ENCODE measurements at places on chromosomes 3 and 15.

- no peak for DNase-seq
Measured at GRCh38 chr15:71651750-71652186, 158.6 kb upstream of the NR2E3 start.

DNA sequence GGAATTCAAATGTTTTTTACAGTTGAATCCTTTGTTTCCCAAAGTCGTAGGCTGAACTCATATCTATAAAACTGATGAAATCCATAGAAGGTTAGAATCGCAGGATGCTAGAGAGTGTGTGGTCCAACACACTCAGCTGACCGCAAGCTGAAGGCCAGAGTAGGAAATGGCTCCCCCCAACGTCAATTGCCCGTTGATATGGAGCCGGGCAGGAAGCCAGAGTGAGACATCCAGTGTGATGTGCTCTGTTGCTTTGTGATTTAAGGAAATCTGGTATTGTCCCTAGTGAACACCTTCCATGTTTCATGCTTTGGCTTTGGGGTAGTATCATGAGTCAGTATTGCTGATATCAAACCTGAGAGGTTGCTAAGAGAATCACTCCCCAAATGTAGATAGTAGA lies 5.8 kb upstream of the MEX3B start:
- DNase-seq: no peak

DNA sequence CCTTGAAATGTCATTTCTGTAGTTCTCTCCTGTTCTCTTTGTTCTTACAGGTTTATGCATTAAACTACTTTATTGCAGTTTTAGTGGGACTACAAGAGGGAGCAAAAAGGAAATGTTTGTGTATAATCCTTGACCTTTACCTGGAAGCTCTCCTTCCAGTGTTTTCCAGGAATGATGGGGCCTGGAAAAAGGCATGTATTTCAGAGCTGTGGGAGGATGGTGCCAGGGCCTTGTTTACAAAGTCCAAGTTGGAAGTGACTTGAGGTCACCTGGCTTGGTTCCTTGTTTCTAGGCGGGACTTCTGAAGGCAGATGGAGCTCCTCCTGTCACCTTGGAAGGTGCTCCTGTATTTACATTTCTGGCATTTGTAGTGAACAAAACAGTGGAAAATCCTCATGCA lies 15.1 kb downstream of the ACVR2B start:
- DNase-seq: no peak

DNA sequence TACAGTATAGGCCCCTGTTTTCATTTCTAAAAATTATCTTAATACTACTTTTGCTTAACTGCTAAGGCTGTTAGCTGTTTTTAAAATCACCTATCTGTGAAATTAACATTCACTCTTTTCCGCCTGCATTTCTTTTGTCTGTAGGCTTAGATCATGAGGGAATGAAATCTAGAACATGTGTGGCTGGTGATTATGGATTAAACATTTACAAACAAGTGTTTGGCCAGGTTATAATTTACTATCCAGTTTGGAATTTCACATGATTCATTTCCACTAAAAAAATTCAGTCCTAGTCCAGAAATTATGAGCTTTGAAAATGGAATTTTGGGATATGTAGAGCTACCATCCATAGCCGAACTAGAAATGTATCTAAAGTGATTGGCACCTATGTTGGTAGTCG lies 39.1 kb downstream of the GOLM2 start:
- no peak for DNase-seq

DNA sequence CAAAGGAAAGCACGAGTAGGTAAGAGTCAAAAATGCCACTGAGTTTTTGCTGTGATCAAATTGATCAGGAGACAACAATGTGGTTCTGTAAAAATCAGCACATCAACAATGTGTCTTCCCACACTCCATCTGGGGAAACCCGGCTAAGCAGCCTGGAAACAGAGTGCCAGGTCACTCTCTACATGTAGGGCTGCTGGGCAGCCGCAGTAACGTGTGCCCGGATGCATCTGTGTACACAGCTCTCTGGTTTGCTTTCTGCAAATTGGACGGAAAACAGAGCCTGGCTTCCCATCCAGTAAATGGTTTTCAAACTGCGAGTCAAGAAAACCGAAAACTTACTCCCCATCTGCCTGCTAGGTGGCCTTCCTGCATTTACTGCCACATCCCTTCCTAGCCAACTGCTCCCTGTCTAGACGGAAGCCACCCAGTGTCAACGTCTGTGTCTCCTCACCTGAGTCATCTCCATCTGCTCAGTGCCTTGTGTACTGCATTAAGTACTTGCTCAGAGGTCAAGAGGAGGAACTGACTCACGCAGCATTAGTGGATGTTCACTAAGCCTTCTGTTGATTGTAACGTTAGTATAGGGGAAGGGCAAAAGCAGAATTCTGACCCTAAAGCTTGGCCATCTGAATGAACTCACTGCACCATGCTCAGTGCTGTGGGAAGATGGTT lies 124.1 kb downstream of the TJP1 start:
- no peak for DNase-seq

DNA sequence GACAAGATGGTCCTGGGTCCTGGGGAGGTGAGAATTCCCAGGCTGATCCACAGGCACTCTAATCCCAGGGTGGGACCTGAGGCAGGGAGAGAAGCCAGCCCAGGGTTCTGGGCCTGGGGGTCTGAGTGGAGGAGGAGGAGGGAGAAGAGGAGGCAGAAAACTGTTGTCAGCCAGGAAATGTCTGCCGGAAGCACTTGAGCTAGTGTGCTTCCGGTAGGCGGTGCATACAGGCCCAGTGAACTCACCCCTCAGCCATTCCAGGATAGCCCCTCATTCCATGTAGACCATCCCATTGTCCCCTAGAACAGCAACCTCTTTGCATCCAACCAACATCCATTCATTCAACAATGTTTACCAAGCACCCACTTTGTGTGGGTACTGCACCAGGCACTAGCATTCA lies 47.9 kb upstream of the LCTL start:
- DNase-seq: no peak

GRCh38 chr3:54900838-54901591 lies 26.8 kb downstream of the LRTM1 start:
- no peak for DNase-seq

DNA sequence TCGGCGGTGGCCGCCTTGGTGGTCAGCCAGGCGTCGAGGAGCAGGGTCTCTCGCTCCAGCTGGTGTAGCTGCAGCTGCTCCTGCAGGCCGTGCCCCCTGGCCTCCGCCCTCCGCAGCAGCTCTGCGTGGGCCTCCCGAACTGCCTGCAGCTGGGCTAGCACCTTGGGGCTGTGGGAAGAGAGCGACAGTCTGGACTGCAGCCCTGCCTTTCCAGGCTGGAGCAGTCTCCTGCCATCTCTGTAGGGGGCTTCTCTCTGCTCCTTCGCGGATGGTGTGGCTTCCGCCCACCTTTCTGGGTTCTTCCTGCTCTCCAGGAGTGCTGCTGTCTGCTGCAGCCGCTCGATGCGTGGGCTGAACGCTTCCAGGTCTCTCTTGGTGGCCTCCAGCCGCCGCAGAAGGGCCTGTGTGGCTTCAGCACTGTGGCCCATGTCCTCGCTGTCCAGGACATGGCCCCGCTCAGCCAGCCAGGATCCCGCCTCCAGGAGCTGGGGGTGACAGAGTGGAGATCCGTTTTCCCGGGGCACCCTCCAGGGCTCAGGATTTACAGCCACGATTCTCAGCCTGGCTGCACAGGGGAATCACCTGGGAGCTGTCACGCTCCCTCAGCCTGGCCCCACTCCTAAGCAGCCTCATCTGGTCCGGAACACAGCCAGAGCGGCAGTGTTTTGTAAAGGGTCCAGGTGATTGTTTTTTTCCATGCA lies 16.8 kb downstream of the PLA2G4B start:
- no peak for DNase-seq

DNA sequence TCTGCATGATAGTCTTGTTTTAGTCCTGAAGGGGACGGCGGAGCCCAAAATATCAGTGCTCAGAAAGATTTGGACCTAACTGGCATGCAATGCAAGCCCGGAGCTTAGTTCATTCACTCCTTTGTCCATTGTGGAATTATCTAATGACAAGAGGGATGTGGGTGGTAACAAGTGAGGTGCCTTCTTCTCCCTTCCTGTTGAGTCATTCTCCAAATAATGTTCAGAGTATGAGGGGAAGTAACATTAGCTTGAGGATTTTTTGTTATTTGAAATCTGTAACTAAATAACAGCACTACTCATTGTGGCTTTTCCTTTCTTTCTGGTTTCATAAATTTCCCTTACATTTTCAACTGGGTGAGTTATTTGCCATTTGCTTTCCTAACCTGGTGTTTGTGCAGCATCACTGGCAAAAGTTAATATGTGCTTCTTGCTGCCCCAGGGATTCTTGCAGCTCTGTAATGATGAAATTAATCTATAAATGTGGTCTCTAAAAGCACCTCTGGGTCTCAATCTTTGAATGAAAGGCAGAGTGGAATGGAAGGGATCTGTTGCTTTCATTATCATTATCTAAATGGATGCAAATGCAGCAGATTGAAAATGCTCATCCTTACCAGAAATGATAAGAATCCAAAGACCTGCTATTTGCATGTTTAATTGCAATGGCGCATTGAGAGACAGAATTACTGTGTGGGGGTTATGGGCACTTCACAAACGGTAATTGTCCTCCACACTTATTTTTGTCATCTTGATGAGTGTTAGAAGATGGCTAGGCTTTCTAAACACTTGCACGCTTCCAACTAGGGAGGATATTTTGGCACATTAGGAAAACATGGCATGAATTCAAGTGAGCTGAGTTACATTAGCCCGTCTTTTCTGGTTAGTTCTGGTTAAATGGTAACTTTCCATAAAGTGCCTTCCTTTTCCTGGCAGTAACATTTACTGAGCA lies 89.9 kb upstream of the MITF start:
- no peak for DNase-seq

- no peak for DNase-seq
Measured at GRCh38 chr15:58378241-58379085, 53.3 kb upstream of the LIPC start.

- DNase-seq: no peak
Measured at GRCh38 chr15:51186891-51187290, 92.2 kb upstream of the TNFAIP8L3 start.

- DNase-seq: no peak
Measured at GRCh38 chr3:77381431-77381830, 341.5 kb downstream of the ROBO2 start.

DNA sequence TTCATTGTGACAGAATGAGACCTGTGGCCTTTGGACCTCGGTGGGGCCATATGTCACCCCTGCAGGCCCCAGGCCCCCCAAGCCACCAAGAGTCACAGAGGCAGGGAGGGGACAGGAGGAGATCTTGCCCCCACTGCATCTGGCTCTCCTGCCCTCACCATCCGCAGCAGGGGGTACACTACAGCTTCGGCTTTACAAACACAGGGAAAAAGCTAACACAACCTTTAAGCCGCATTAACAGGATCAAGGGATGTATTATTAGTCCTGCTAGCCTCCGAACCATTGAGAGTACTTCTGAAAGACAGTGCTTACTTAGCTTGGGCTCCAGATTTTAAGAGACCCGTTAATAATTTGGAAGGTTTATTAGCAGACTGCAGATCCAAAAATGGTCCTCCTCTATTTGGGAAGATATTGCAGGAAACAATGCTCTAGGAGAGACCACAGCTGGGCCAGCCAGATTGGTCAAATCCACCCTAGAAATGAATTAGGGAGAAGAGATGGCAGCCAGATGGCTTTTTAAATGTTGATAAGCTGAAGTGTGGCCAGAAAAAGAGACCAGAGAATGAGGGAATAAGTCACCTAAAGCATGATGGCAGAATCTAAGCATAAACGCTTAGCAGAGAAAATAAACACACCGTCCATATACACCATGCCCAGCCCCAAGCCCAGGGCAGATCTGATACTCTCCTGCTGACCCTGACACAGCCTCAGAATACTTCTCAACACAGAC lies 31.5 kb downstream of the SRGAP3 start:
- no peak for DNase-seq

DNA sequence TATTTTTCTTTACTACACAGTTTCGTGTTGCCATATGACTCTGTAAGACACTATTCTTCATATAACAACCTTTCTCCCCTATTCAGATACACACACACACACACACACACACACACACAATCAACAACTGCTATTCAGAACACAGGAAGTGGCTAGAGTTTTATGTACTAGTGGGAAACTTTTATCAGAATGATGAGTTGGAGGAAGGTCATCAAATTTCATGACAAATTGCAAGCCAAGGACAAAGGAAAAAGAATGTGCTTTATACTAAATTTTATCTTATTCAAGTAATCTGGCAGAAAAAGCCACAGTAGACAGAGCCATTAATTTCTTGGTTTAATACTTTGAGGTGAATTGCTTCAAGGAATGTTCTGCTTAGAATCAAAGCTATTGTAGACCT lies 899.8 kb downstream of the ROBO2 start:
- DNase-seq: no peak

DNA sequence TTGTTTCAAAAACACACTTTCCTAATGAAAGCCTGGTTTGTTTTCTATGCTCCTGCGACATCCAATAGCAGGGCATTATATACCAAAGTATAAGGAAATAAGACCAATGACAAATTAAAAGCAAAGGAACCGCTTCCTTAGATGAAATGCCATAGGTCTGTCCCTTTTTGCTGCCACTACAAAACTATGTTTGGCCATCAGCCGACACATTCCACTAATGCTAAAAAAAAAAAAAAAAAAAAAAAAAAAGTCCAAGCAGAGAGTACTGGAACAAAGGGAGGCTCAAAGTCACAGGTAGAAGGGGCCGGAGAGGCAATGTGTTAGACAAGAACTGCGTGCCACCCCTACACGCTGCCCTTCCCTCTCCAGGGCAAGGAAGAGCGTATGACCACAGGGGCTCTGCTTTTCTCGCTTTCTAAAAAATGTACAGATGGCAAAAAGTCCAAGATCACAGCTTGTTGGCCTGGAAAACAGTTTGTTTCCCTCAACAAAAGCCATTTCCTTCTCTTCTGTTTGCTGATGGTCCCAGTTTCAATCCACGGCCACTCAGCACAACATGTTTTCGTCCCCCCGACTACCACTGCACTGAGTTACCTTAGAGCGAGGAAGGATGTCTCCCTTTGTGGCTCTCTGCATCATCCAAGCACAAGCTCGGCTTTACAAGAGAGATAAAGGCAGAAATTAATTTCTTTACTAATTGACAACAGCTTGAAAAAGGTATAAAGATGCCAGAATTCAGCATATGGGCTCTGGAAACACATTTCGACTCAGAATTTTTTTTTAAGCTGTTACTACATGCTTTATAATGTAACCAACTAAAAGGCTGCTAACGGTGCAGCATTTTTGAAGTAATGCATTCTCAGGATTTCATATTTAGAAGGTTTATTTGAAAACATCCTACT lies 70.8 kb downstream of the ABTB1 start:
- DNase-seq: no peak

DNA sequence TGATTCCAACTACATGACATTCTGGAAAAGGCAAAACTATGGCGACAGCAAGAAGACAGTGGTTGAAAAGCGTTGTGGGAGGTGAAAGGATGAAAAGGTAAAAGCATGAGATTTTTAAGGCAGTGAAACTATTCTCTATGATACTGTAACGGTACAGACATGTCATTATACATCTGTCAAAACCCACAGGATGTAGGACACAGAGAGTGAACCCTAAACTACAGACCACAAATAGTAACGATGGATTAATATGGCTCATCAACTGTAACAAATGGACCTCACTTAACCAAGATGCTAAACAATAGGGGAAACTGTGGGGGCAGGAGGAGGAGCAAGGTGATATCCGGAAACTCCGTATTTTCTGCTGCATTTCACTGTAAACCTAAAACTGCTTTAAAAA lies 39.1 kb downstream of the MYO9A start:
- DNase-seq: no peak

Measured in stimulated activated CD8-positive, alpha-beta memory T cell treated with anti-CD3 and anti-CD28 coated beads, Interleukin-7, amount 100 ng/mL, for 1 hour (primary cell).